ENCODE measurements at places on chromosomes 11 and 22. TPM values are rescaled to one million over a fixed set of nuclear protein-coding genes. Genes with fewer than 3 reads are reported as not detected.

- DNase-seq, result peak; percentile 30
Measured at GRCh38 chr11:85627332-85627997, at the start of gene DLG2. DLG2 (minus strand) TSS chr11:85627344.

GRCh38 chr22:19880786-19881569, 26.3 kb upstream of the GNB1L start:
- no peak for DNase-seq

- no peak for DNase-seq
Measured at GRCh38 chr11:57752954-57753353, 1.3 kb upstream of the BTBD18 start.

DNA sequence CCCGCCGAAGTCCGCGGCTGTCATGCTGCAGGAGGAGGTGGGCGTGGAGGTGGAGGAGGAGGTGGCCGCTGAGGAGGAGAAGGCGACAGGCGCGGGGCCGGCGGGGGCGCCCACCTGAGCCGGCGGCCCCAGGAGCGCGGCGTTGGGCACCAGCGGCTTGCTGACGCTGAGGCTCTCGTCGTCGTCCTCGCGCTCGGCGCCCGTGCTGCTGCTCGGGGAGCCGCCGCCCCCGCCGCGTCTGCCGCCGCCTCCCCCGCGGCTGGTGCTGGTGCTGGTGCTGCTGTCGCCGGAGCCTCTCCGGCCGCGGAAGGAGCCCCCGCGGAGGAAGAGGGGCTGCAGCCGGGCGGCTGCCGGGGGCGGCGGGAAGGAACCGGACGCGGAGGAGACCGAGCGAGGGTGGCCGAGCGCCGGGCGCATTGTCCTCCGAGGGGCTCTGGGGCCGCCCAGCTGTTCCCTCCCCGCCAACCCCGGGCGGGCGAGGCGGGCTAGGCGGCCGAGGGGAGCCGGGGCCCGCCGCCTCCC, 388 bp downstream of the TMEM121B start:
- DNase-seq, result no peak

GRCh38 chr11:132242632-132243031, 872.2 kb downstream of the NTM start:
- no peak for DNase-seq

The OR8D2 gene
- total RNA-seq, result not detected
